ENCODE measurements at places on chromosomes 6 and 20.

DNA sequence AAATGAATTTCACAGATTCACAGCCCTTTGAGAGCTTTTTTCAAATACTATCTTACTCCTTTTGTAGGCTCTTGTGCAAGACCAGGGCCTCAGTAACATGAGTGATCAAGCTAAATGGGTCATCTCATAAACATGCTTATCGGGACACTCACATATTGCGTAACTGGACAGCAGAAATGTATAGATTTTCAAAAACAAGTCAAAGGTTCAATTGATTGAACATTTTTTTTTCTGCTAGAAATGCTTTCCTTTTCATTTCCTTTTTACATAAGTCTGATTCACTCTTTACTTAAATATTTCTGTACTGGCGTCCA, 8.7 kb upstream of the SALL4 start:
- no peak for DNase-seq

DNA sequence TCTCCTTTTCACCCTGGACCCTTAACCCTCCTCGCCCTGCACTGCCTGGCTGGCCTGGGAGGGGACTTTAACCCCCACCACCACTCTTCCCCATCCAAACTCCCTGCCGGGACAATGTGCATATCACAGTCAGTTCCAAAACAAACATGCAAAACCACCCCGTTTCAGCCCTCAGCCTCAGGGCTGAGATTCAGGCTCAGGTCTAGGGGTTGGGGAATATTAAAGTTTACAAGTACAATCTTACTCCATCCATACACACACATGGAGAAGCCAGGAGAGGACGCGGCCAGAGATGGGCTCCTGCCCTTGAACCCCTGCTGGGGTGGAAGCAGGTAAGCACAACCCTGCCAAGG, 534 bp downstream of the KIAA1755 start:
- DNase-seq: no peak

DNA sequence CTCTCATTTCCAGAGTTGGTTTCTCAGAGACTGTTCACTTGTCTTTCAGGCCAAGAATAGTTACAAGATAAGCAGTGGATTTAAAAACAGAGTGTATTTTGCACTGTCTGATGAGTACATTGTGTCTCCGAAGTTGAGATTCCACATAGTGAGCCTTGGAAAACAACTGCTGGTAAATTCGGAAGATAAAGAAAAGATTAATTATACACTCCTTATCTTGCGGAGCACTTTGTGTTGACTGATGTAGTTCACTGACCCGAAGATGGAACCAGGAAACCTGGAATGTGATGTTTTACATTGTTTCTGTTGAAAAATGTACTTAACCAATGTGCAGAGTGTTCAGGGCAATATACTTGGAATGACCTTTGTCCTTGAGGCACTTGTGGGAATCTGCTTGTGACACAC, 51.0 kb downstream of the ANKS1A start:
- no peak for DNase-seq

DNA sequence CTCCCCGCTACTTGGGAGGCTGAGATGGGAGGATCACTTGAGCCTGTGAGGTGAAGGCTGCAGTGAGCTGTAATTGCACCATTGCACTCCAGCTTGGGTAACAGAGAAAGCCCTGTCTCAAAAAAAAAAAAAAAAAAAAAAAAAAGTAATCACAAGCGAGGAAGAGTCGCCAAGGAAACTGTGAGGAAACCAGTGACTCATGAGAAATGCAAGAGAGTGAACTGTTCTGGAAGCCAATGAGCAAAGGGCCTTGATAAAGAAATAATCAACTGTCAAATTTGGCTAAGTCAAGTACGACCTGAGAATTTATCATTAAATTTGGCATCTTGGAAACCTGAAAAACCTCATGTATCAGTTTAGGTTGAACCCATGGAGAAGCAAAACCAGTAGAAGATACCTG, 16.1 kb upstream of the LAMP5 start:
- DNase-seq: no peak

DNA sequence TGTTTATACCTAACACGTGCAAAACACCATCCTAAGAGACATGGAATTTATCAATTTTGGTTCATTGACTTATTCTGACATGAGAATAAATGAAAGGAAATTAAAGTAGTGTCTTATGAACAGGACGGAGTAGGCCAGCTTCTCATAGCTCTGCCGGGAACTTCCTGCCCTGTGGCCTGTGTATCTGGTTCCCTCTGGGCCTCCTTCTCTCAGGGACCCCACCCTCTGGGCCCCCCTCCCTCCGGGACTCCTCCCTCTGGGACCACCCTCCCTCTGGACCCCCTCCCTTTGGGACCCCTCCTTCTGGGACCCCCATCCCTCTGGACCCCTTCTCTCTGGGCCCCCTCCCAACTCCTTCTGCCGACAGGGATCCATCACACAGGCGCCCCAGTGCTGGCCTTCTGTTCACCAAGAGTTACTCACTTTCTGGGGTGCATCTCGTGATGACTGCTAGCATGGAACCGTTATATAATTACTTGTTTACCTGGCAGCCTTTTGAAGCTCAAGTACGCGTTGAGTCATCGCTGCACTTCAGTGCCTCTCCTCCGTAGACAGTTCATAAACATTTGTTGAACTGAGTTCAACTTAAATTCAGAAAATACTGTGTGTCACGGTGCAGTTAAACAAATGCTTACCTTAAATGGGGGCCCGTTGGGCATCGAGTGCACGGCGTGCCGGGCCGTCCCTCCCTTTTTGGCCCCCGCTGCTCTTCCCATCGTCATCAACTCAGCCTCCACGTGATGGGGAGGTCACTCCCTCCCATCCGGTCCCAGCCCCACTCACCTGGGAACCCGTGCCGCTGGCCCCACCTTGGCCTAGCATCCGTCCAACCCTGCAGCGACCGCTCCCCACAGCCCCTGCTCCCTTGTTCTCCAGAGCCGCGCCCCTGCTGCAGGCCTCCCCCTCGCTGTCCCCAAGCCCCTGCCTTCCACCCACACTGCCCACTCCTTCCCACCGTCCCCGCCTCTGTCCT, 8.1 kb downstream of the CCR6 start:
- DNase-seq: no peak

GRCh38 chr6:106736502-106736901, 107.1 kb downstream of the QRSL1 start:
- DNase-seq: no peak
